ENCODE measurements at places on chromosomes 16 and 17.

DNA sequence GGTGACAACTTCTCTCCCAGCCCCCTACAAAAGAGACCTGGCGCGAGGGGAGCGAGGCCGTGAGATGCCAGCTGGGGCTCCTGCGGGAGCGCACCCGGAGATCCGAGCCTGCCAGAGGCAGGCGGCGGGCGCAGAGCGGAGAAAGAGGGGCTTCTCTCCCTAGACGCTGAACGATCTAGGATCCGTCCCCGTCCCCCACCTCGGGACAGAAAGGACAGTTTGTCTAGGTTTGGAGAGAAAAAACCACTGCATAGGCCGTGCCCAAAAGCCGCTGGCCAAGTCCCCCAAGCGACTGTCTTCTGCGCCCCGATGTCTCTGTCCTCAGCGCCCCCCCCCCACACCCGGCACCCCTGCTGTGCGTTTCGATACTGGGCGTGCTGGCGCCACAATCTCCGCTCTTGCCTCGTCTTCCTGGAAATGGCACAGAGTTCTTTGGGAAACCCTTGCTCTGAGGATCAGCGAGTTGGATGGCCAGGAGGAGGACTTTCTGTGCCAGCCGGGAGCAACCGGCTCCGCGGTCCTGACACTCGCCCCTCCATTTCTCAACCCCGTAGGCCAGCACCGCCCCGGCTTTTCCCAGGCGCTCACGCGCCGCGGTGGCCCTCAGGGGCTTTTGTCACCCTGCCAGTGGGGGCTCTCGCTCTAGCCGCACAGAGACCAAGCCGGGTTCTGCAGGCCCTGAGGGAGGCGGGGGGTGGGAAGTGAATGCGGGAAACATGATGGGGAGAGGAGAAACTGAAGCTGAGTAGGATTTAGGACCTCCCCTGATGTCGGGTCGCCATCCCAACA, 1.0 kb downstream of the SSTR2 start:
- DNase-seq: no peak

GRCh38 chr16:66287416-66287815, 79.1 kb upstream of the CDH5 start:
- DNase-seq: no peak

DNA sequence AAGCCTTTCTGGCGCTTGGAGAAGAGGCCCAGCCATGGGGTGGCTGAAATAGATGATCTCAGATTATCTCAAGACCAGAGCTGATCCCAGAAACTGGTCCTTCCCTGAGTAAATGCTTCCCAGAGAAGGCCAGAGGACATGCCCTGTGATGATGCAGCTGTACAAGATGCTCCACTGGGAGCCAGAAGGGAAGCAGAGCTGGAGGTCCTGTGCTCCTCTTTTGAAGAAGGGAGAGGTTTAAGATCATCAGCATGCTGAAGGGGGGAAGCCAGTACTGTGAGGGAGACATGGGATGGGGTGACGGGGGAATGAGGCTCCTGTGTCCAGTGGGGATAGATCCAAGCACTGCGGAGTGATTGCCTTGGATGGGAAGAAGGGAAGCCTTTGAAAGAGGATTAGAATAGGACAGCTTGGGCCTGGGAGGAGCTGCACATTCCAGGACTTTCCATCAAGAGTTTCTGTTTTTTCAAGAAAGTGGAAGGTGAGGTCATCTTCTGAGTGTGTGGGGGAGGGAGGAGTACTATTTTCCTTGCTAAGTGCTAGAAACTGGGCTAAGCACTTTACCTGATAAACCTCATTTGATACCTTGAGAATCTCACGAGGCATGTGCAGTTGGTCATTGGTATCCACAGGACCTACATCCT, 16.4 kb upstream of the ALOX15B start:
- DNase-seq: no peak

GRCh38 chr16:70437017-70437581, 1.8 kb downstream of the ST3GAL2 start:
- no peak for DNase-seq

- peak; percentile 54 for DNase-seq
Observed at GRCh38 chr17:15171167-15172047, 93.7 kb downstream of the PMP22 start.

- DNase-seq: no peak
Observed at GRCh38 chr17:58232707-58233156, 5.7 kb upstream of the LPO start.

DNA sequence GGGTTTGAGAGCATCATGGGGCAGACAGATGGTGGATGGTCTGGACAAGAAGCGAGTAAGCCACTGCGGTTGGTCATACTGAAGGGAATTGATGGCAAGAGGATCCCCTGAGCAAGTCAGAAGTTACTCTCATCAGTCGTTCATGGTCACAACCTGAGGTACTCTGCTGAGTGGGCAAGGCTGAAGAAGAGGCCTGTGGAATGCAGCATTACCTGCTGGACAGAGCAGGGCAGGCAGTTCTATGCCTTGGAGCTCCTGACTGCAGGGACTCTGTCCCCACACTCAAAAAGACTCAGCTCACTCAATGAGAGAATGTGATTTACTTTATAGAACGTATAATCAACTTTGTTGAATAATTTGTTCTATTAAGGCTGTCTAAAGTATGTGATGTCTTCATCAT, 28.3 kb downstream of the ALDH3A2 start:
- no peak for DNase-seq

DNA sequence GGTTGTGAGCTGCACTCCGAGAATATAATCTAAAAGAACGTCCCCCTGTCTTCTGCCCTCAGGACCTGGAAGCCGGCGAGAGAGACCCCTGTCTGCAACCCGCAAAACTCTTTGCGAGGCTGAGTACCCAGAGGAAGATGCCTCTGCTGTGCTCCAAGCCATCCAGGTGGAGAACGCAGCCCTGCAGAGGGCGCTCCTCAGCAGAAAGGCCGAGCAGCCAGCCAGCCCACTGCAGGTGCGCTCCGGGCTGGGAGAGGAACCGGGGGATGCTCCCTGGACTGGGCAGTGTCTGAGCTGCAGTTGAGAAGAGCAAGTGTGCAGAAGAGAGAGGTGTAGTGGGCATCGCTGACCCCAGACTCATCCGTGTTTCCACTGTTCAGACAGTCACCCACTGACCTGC, 148.3 kb downstream of the KATNIP start:
- no peak for DNase-seq

GRCh38 chr17:11803231-11803969, 193.9 kb downstream of the ZNF18 start:
- DNase-seq: no peak

Data from substantia nigra (tissue), 51 donors.